ENCODE measurements at places on chromosomes 1 and 21.

- DNase-seq = no peak
Observed at GRCh38 chr1:6528492-6528891, 25.8 kb downstream of the NOL9 start.

DNA sequence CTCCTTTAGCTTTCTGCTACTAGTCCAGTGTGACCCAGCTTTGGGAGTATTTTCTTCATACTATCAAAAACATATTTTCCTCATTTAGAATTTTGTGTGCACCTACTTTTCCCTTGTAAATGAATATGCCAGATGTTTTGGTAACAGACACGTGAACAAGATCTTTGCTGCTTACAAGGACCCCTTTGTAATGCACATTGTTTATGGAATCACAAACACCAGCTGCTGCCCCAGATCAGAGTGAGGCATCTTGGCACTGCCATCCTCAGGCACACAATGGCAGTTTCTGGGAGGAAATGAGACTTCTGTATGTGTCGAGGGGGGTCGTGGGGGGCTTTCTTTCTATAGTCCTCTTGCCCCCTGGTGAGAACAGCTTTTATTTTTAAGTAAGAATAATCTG is 115.7 kb downstream of the RGL1 start:
- no peak for DNase-seq

- DNase-seq = no peak
Observed at GRCh38 chr1:232533328-232533727, 96.6 kb downstream of the SIPA1L2 start.

GRCh38 chr1:197769287-197769686 is 6.0 kb downstream of the DENND1B start:
- DNase-seq = no peak

GRCh38 chr1:64966158-64966971 is at the start of gene JAK1:
TSS of gene JAK1 (minus strand) at chr1:64966549. CDS start at chr1:64886264, 80,285 bp downstream.
- DNase-seq = peak; percentile 93

- no peak for DNase-seq
Observed at GRCh38 chr1:161730050-161730564, 8.8 kb downstream of the FCRLB start.

GRCh38 chr1:238660849-238661248 is 725.5 kb upstream of the CHRM3 start:
- DNase-seq = no peak

GRCh38 chr1:2449636-2450454 is 26.2 kb upstream of the PLCH2 start:
- no peak for DNase-seq

GRCh38 chr1:227006226-227006796 is 66.2 kb downstream of the COQ8A start:
- peak; percentile 81 for DNase-seq

- peak; percentile 79 for DNase-seq
Observed at GRCh38 chr21:43318841-43319781, 107.8 kb downstream of the SIK1 start.

- DNase-seq = no peak
Observed at GRCh38 chr1:61190618-61191432, 108.5 kb downstream of the NFIA start.

- no peak for DNase-seq
Observed at GRCh38 chr1:207017615-207018559, 14.7 kb downstream of the C1orf116 start.

DNA sequence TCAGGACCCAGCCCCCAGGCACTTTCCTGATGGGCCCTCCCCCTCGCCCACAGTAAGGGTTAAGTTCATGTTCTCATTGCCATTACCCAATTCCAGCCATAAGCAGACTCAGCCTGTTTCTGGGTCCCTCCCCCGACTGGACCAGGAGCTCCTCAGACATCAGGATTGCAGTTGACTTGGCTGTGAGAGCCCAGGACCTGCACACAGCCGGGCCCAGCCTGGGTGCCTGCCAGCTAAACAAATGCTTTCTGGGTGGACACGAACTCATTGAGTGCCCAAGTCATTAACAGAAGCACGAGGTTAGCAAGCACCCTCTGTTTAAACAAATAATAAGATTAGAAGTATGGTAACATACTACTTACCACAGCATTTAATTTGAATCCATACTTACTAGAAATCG is 147.9 kb upstream of the POU3F1 start:
- DNase-seq = no peak

DNA sequence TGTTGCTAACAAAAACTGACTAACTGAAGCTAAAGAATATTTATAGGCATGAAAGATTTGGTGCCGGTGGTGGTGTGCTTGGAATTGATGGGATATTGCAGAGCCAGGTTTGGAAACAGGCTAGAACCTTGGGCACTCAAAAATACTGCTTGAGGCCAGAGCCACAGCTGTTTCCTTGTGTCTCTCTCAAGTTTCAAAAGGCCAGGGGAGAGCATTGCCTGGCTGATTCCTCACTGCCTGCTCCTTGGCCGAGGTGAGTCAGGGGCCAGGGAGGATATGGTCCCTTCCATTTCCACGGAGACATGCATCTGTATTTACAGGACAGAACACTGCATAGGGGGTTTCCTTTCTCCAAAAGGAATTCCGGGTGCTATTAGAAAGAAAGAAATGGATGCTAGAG is 36.1 kb upstream of the IVNS1ABP start:
- no peak for DNase-seq

DNA sequence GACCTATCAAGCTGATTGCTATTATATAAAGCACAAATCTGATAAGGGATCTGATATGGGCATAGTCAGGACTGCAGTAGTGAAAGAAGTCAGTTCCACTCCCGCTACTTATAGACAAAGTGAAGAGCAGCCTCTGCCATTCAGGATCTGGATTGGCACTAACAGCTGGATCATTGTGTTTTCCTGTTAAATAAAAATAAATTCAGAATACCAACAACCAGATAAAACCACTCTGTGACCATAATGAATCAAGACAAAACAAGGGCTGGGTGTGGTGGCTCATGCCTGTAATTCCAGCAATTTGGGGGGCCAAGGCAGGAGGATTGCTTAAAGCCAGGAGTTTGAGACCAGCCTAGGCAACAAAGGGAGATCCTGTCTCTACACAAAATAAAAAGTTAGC is 5.0 kb upstream of the GLRX2 start:
- no peak for DNase-seq

GRCh38 chr1:231162297-231162969 is 575 bp downstream of the TRIM67 start:
- peak; percentile 74 for DNase-seq

- no peak for DNase-seq
Observed at GRCh38 chr1:200267937-200268336, 141.9 kb downstream of the ZNF281 start.

- DNase-seq = no peak
Observed at GRCh38 chr1:218642033-218642948, 297.2 kb downstream of the TGFB2 start.

DNA sequence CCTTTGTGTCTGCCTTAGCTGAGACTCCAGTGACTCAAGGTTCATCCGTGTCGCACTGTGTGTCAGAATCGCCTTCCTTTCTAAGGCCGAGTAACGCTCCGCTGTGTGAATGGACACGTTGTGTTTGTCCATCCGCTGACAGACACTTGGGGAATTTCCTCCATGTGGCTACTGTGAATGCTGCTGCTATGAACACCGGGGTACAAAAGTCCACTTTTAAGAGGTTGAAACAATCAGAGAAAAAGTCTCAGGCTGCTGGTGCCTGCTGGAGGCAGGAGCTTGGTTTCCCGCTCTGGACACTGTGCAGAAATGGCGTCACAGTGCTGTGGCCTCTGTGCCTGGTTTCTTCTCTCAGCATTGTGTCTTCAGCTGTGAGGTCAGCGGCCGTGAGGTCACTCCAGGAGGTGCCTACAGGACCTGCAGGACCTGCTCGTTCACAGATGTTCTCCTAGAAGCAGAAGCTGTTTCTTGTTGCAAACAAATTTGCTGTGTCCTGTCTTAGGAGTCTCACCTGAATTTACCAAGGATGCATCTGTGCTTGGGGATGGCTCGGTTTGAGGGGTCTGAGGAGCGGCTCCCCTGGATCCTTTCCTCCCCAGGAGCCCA is 34.2 kb downstream of the KRTAP10-1 start:
- DNase-seq = no peak

- DNase-seq = no peak
Observed at GRCh38 chr1:93595266-93595665, 86.4 kb downstream of the BCAR3 start.

GRCh38 chr21:27346041-27346448 is 379.2 kb upstream of the ADAMTS5 start:
- no peak for DNase-seq

GRCh38 chr1:241518476-241519307 is 863 bp downstream of the FH start:
- no peak for DNase-seq

- DNase-seq = no peak
Observed at GRCh38 chr1:110627764-110628163, 21.6 kb upstream of the KCNA2 start.

DNA sequence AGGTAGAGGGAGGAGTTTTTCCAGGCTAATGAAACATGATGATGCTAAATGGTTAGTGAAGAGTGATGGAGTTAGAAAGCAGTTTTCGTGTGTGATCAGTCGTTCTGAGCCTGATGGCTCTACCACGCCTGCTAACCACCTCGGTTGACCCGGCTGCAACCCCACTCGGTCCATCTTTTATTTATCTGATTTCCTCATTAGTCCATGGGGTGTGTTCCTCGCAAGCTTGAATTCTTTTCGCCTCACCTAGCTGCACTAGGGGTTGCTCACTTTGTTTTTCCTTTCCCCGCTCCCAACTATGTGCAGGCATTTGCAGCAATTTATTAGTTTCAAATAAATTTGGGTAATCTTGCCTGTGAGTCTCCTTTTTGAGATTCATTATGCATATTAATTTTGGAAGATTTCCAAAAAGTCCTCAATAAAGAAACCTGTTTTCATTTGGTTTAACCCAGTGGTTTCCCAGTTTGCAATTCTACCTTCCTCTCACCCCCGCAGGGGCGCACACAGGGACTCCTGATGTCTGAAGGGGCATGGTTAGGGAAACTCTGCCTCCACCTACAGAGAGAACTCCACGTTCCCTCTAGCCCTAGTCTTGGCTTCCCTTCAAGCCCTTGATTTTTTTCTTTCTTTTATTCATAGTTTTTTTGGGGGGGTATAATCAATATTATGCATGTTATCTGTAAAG is 12.6 kb downstream of the B3GALT5 start:
- DNase-seq = no peak

GRCh38 chr1:96009831-96010434 is 711.7 kb upstream of the PTBP2 start:
- DNase-seq = no peak

GRCh38 chr1:94532077-94532476 is 9.5 kb downstream of the F3 start:
- no peak for DNase-seq

DNA sequence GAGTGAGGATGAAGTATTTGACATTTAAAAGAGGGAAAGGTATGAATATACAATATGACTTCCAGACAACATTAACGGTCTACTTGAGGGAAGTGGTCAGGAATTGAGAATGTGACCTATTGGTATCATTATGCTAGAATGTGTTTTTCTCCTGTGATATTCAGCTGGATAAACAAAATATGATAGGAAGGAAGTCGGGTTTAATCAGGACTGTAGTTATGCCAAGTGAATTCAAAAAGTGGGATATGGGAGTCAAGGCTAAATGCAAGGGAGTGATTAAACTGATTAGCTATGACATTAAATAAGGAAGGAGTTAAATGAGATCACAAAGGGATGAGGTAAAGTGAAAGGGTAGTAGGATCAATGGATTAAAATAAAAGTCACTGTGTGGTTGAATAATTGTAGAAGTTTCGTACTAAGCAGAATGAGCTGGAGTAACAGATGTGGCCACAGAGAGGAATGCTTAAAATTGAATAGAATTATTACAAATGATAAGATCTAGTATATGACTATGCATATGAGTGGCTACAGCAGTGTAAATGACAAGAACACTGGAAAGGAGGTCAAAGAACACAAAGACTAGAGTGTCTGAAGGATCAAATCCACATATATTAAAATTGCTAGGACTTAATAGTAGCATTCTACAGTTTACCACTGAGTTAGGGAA is 62.5 kb downstream of the TRIM33 start:
- DNase-seq = no peak

- DNase-seq = no peak
Observed at GRCh38 chr1:10669570-10669969, 126.9 kb downstream of the CASZ1 start.

GRCh38 chr1:167207940-167208623 is 12.6 kb upstream of the POU2F1 start:
- no peak for DNase-seq

DNA sequence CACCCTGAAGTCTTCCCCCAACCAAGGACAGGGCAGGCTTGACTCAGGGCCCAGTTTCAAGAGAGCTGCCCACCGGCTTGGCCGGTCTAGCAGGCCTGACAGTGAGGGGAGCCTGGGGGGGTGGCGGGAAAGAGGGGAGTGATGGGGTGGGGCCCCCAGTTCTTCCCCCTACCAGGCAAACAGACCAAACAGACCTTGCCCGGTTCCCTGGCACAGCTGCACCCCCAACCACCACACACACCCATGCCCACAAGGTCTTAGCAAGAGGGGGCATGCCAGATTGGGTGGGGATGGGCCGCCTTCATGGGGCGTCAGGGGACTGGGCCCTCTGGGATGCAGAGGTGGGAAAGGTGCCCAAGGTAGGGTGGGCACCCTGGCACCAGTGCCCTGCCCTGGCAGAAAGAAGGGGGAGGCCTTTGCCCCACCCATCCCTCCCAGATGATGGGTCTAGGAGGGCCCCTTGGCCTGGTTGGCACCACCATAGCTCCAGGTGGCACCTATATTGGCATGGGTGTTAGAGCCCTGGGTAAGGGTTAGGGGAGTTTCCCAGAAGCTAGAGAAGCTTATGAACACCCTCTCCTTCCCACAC is 8.9 kb downstream of the ZBTB7B start:
- DNase-seq = no peak

DNA sequence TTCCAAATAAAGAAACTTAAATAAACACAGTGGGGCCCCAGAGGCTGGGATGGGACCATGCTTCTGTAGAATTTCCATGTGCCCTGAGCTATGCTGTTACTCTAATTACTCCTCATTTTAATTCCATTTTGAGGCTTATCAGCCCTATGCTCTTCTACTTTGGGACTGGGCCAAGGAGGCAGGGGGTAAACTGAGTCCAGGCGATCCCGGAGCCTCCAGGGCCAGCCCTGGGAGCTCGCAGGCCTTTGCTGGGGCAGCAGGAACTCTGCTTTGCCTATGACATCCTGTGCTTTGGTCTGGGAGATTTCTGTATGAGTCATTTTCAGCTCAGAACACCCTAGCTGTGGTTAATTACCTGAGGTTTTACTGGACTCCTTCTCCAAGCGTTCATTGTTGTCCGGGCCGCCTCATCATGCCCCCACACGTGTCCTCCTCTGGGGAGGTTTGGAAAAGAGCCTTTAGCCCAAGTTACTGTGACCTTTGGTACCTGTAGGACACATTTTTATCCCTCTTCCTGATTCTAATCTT is 95.7 kb downstream of the RHOU start:
- no peak for DNase-seq

DNA sequence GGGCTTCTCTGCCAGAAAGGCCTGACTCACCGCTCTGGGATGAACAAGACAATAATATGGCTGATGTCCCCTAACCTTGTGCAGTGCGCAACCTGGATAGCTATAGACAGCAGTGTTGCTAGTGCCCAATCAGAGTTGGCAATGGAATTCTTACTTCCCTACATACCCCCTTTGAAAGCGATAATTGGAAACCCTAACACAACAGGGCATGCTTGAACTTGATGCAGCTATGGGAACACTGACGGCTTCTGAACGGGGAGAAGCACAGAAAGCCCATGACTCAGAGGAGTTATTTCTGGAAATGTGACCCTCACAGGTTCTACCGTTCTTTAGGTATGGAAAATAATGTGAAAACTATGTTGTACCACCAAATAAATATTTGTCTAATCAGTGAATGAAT is 200.6 kb downstream of the TRABD2B start:
- no peak for DNase-seq

GRCh38 chr1:232574889-232575762 is 54.8 kb downstream of the SIPA1L2 start:
- no peak for DNase-seq
